ENCODE measurements at places on chromosomes 5 and 9.

DNA sequence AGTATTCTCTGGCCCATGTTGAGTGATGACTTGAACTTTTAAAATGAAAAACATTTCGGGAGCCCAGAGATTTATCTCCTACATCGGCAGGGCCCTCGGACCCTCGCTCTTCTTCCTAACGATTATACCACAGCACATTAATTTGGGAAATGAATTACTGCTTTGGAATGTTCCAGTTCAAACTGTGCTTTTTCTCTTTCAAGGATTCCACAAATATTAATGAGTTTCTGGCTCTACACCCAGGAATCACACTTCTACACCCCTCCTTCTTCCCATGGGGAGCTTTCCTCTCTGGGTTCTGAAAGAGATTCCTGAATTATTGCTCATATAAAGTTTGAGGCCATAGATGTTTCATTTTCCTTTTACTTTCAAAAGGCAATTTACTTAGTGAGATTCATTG is 41.2 kb downstream of the NSG2 start:
- DNase-seq: no peak

DNA sequence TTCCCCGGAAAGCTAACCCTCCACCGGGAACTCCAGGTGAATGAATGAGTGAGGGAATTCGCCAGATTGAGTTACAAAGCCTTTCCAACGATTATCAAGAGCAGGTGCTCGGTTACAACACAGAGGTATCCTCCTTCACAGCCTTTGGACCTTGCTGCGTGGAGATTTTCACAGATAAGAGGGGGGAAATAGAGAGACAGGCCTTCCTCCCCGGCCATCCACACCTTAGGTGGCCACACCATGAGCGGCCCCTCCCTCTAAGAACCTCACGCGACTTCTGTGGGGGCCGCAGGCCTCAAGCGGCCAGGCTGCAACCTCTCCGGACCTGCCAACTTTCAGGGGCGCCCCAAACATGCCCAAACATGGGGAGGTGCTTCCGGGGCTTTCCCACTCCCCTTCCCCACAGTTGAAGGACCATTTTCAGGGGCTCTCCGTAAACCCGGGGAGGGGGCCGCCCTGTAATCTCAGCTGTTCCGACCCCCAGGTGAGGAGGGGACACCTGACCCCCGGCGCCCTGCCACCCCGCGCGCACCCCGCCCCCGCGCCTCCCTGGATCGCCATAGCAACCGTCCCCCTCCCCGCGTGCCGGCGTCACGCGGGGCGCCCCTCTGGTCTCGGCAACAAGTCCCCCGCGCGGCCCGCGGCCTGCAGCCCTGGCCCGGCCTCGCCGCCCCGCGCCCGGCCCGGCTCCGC is 603 bp downstream of the DENND1A start:
- peak; percentile 9 for DNase-seq

DNA sequence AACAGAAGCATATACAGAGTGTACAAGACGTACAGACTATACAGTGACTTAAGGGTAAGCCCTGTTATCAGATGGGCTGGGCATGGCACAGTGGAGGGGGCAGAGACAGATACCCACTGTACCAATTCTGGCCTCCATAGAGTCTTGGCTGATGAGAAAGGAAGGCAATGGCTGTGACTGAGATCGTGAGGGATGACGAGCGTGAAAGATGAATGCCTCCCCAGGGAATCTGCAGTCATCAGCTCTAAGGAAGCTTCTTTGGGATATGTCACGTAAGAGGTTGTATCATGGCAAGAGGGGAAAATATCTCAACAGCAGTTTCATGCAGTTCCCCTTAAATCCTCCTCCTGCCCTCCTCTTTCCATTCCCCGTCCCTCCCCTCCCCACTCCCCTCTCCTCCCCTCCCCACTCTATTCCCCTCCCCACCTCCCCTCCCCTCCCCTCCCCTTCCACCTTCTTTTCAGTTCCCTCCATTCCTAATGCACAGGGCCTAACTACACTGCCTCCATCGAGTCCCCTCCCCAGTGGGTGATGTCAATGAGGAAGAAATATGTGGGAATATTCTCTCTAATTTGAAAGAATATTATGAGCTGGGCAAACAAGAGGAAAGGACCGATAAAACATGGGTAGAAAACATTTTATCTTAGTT is 226.4 kb upstream of the DAP start:
- DNase-seq: no peak

DNA sequence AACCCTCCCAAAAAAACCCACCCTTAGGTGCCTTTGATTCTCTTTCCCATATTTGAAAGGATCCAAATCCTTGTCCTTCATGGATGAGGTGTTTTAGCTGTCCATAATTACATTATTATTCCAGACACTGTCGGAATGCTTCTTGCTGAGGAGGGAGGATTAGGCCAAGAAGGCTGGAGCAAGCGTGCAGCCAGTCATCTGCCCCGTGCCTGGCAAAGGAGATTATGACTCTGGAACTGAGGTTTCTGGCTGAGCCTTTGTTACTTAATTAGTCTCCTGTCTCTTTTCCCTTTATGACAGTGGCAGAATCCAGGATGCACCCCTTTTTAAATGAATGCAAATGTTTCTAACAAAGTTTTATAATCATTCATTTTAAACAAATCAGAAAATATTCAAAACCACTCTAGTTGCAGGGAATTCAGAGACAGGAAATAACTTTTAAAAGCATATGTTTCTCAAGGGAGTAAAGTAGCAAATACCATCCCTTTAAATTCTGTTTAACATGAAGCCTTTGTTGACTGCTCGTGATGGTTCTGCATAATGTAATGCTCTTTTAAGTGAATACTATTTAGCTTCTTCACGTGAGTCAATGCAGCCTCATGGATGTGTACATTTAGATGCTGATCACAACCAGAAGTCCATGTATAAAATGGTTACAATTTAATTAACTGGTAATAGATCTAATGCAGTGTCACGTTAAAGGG is 69.8 kb downstream of the GALNT10 start:
- DNase-seq: no peak

All from activated naive CD4-positive, alpha-beta T cell (primary cell).